ENCODE measurements at places on chromosomes 6 and 20.

DNA sequence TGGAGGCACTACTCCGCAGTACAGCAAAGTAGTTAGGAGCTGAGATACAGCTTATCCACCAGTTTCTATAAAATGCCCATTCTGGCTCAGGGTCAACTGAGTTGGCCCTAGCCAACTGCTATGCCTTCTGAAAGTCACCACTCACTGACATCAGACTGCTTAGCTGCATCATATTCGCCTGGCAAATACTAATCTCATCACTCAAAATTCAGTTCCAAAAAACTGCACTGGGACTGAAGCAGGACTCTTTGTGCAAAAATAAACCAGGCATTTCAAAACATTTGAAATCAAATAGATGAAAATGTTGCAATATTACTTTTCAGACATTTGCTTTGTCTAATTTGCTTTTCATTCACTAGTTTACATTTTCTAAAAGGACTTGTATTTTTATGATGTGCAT, 230.0 kb downstream of the ALDH8A1 start:
- DNase-seq = no peak

- DNase-seq = no peak
These were observed 90.9 kb downstream of the DTD1 start for GRCh38 chr20:18678549-18679419.

GRCh38 chr6:142863981-142864380, 81.0 kb downstream of the HIVEP2 start:
- DNase-seq = no peak

DNA sequence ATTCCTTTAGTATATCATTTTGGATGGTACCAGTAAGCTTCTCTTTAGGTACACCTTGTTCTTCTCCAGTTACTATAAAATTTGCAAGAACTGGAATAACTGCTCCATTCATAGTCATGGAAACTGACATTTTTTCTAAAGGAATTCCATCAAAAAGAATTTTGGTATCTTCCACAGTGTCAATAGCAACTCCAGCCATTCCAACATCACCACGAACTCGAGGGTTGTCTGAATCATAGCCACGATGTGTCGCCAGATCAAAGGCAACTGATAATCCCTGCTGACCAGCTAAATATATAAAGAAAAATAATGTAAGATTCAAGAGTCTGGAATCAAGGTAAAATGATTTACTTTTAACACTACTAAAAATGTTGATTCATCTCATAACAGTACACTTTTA, 5.3 kb downstream of the MMUT start:
- DNase-seq = no peak

GRCh38 chr20:57579898-57580447, 19.1 kb downstream of the PCK1 start:
- no peak for DNase-seq

DNA sequence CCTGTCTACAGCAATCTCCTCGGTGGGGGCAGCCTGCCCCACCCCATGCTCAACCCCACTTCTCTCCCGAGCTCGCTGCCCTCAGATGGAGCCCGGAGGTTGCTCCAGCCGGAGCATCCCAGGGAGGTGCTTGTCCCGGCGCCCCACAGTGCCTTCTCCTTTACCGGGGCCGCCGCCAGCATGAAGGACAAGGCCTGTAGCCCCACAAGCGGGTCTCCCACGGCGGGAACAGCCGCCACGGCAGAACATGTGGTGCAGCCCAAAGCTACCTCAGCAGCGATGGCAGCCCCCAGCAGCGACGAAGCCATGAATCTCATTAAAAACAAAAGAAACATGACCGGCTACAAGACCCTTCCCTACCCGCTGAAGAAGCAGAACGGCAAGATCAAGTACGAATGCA, 19.4 kb downstream of the PRDM1 start:
- no peak for DNase-seq

All from thyroid gland (tissue), 4 donors.